NCI-H1694 treated with DMSO at 0.1 percent for 48 hours (cell line): ENCODE measurements at places on chromosomes 7 and 10.

- no peak for DNase-seq
Measured at GRCh38 chr10:132065491-132066105, at the start of gene JAKMIP3. Gene JAKMIP3, plus strand, starts transcription at chr10:132065946. Its CDS starts 38,863 bp downstream, at chr10:132104809.

- no peak for DNase-seq
Measured at GRCh38 chr10:11667756-11668155, 56.3 kb upstream of the USP6NL start.

- DNase-seq, result no peak
Measured at GRCh38 chr10:67664942-67665341, 31.1 kb downstream of the CTNNA3 start.

- no peak for DNase-seq
Measured at GRCh38 chr7:37351716-37352115, 96.9 kb downstream of the ELMO1 start.

DNA sequence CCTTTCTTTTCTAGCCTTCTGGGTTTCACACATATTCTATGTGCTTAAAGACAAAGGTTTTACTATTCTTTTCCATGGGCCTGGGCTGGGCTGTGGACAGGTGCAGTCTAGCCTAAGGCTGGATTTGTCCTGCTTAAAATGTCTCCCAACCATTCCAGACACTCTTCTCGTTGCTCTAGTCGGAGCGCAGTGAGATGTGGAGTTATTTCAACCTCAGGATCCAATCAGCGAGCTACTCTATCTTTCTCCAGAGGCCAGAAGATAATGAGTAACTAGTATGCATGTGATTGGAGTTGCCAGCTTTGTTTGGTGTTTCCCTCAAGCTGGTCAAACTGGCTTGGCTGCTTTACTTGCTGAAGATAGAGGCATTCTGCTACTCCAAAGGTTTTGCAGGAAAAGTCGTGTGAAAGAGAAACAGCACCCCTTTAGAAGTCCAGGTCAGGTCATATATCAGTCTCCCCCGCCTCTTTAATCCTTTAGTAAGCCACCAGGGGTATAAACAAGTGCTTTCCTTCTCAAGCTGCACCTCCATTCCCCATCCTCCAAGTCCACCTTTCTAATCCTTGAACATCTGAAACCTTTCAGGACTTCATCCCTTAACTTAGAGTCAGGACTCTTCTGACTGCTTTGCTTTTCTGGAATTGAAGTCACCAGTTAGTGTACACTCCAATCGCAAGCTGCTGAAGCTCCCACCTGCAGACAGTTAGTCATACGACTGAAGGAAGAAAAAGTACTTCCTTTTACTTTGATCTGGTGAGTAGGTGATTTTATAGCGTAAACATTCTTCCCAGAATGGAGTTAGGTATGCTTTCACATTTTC, 78.8 kb downstream of the DNMBP start:
- no peak for DNase-seq

- no peak for DNase-seq
Measured at GRCh38 chr10:117830787-117831212, 215.9 kb downstream of the RAB11FIP2 start.

DNA sequence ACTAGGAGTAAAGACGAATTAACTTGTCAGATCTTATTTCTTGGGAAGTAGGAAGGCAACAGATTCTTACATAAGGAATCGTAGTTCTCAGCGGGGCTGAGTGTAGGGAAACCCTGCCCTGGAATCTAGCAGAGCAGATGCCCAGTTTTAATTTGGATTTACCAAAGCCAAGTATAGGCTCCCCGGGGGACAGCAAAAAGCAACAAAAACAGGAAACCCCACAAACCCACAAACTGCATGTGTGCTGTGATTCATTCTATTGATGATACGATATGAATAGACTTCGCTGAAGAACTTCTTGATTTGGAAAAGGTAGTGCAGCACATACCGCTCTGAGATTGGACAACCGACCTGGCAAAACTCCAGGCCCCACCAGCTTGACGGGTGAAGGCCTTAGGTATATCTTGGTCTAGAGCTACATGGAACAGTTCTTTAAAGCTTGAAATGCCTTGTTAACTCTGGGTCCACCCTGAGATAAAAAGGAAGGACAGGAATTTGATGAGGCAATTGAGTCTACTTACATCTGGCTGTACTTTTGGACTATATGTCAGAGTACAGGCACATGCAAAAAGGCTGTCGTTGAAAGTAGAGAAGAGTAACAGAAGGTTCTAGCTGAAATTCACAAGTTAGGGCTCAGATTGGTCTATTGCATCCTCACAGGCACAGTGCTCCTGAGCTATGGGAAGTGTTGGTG, 49.1 kb downstream of the STRA8 start:
- DNase-seq, result no peak

GRCh38 chr10:31963589-31963980, 35.0 kb upstream of the ARHGAP12 start:
- no peak for DNase-seq

DNA sequence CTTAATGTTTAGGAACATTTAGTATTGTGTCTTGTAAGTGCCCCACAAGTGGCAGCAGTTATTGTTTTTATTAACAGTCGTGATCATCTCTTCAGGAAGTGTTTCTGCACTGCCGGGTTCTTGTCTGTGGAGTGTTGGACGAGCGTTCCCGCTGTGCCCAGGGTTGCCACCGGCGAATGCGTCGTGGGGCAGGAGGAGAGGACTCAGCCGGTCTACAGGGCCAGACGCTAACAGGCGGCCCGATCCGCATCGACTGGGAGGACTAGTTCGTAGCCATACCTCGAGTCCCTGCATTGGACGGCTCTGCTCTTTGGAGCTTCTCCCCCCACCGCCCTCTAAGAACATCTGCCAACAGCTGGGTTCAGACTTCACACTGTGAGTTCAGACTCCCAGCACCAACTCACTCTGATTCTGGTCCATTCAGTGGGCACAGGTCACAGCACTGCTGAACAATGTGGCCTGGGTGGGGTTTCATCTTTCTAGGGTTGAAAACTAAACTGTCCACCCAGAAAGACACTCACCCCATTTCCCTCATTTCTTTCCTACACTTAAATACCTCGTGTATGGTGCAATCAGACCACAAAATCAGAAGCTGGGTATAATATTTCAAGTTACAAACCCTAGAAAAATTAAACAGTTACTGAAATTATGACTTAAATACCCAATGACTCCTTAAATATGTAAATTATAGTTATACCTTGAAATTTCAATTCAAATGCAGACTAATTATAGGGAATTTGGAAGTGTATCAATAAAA, 22.2 kb downstream of the PLA2G12B start:
- DNase-seq, result no peak

GRCh38 chr10:60801522-60801921, 23.2 kb downstream of the CDK1 start:
- no peak for DNase-seq
